ENCODE measurements at places on chromosomes 11 and 22.
A peak's percentile ranks its signal among the peaks of the same experiment; 100 is the strongest.

DNA sequence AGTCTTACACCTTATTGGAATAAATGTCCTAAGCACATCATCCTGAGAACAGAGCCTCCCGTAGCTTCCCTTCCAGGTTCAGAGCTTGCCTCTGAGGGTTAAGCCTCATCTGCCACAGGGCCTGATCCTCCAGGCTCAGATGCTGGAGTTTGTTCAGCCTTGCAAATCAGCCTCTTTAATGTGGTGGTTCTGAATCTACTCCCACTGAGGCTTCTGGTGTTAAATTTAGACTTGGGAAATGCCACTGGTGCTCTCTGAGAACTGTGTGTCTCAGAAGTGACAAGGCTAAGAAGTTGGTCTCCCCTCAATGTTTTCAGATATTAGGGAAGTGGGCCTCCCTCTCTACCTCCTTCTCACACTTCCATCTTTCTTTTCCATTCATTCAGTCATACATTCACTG lies 68.7 kb downstream of the CCDC81 start:
- no peak for DNase-seq

GRCh38 chr11:1129611-1130160 lies 28.1 kb upstream of the MUC5AC start:
- no peak for DNase-seq

GRCh38 chr11:117861151-117862018 lies 15.1 kb downstream of the FXYD6 start:
- DNase-seq, result no peak

DNA sequence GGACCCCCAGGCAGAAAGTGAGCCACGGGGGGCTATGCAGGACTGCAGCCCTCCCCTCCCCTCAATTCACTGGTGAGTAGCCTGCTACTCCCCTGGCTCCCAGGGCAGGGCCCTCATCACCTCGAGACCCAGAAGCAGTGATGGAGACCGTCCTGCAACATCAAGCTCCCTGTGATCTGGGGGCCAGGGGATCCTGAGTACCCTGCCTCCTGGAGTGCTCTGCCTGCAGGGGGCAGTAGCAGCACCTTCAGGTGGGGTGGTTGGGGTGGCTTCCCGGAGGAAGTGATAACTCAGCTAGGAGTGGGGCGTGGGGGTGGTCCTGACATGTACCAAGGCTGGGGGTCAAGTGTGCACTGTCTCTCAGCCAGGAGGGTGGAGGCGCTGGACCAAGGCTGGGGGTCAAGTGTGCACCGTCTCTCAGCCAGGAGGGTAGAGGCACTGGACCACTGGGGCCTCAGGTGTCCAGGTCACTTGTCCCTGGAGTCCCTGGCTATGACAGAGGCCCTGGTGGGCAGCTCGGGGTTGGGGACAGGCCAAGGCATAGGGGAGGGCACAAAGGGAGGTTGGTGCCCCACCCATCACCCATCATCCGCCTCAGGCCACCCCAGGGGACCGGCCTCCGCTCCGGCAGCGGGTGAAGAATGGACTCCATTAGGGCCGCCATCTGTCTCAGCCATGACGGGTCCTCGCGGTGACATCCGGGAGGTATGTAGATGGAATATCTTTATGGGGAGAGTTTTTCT lies 9.4 kb downstream of the RTN4R start:
- no peak for DNase-seq

- no peak for DNase-seq
These were observed 99.4 kb upstream of the PITPNB start for GRCh38 chr22:28018461-28018927.

DNA sequence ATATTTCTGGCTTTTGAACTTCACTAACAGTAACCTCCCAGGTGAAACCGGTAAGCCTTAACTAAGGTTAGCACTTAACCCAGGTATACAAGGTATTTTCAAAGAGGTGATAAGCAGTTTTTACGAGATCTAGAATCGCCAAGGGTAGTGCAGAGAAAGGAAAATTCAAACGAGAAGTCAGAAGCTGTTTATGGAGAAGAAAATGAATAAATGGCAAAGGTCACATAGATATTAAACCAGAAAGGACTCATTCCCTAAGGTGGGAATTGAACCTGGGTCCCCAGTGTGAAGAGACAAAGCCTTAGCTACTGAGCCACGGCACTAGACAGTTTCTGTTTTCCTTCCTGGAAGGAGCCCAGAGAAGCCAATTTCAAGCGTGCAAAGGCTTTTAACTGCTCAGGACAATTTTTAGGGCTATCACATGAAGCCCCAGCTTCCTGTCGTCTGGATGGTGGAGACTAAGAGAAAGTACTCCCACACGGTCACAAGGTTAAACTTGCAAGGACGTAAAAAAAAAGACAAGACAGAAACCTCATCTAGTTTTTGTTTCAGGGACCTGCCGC lies 5.7 kb upstream of the C1QTNF6 start:
- DNase-seq, result peak; percentile 13

- DNase-seq, result no peak
These were observed 175.5 kb downstream of the ADAMTS15 start for GRCh38 chr11:130623670-130624668.

DNA sequence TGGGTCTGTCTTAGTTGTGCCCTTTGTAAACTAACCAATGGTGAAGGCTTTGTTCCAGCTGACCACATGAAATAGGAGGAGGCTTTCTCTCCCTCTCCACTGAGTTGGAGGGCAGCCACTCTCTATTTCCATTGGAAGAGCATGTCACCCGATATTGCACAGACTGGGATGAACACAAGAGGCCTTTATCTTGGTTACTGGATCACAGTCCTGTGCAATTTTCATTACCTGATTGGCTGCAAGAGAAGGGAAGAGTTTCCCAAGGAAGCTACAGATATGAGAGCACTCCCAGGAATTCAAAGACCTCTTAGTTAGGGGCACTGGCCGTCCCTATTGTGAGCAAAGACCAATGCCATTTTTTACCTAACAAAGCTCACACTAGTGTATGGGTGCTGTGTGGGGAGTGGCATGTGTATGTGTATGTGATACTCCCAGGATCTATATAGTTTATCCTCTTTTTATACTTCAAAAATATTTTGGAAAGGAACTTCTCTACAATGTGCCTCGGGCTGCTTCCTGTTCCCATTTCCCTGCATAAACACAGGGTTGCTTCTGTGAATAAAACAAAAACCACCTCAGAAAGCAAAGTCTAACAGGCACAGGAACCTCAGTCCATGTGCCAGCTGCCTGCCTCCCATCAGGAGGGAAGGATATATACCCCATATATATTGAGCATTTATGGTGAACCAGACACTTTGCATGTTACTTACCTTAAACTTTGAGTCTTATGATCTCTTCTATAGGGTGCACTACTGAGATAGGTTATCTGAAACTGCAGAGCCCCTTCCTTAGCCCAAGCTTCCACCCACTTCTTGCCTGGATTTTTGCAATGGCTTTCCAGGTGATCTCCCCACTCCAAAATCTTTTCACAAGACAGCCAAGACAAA lies 126.5 kb downstream of the RASSF10 start:
- DNase-seq, result no peak

GRCh38 chr11:127000291-127000968 lies at the start of gene KIRREL3:
KIRREL3 (minus strand) TSS chr11:127000770.
- DNase-seq, result no peak

DNA sequence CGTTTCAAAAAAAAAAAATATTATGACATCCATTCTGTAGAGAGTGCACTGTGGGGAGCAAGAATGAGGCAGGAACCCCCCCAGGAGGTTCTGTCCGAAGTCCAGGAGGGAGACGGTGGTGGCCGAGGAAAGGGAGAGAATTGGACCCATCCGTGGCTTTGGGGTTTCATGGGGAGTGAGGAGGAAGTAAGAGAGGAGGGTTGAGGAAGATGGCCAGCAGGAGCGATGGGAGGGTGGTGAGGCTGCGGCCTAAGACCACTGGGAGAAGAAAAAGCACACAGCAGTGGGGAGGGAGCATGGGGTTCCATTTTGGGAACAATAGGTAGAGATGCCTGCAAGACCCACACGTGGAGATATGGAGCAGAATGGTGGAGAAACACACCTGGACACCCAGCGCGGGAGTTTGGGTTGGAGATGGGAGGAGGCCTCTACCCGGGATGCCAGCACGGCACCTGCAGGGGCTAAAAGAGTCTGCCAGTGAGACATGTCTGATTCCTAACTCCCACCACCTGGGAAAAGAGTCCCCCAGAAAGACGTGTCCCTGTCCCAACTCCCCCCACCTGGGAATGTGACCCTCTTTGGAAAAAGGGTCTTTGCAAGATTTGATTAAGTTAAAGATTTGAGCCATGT lies 72.5 kb upstream of the SHANK2 start:
- no peak for DNase-seq

DNA sequence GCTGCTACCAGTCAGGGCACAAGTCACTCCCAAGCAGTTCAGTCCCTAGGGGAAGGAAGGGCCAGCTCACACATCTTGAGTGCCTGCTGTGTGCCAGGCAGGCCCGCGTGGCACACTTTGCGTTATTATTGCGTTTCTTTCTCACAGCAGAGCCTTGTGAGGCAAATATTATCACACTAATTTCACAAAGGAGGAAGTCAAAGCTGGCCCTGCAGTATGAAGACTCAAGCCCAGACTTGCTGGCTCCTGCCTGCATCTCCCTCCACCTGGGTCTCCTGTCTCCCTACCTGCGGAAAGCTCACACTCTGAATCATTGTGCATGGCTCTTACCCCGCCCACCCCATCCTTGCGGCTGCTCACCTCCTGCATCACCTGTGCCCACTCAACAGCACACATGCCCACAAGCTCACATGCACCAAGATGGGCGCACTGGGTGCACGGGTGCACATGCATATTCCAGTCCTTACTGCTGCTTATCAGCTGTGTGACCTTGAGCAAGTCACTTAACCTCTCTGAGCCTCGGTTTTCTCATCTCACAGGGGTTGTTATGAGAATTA lies 31.7 kb upstream of the P2RY2 start:
- DNase-seq, result no peak

DNA sequence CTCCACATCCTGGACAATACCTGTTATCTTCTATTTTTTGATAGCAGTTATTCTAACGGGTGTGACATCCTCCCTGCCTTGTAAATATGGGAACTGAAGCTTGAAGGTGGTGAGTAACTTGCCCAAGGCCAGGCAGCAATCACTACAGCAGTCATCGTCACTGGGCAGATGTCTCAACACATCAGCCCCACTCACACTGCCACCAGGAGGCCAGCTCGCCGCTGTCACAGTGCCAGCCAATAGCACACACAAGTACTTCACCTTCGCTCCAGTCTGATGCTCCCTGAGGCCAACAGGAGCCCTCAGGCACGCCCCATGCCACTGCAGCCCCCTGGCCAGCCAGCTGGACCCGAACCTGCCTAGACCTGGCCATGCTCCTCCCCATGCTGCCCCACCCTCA lies 4.9 kb upstream of the TTLL1 start:
- no peak for DNase-seq

GRCh38 chr22:35318346-35319215 lies 18.9 kb downstream of the TOM1 start:
- no peak for DNase-seq

GRCh38 chr11:48305923-48306322 lies at the start of gene OR4S1:
OR4S1 (plus strand) TSS chr11:48306223; CDS start chr11:48306223, 0 bp downstream.
- DNase-seq, result no peak

GRCh38 chr11:121236115-121237001 lies 56.2 kb upstream of the SC5D start:
- DNase-seq, result no peak

DNA sequence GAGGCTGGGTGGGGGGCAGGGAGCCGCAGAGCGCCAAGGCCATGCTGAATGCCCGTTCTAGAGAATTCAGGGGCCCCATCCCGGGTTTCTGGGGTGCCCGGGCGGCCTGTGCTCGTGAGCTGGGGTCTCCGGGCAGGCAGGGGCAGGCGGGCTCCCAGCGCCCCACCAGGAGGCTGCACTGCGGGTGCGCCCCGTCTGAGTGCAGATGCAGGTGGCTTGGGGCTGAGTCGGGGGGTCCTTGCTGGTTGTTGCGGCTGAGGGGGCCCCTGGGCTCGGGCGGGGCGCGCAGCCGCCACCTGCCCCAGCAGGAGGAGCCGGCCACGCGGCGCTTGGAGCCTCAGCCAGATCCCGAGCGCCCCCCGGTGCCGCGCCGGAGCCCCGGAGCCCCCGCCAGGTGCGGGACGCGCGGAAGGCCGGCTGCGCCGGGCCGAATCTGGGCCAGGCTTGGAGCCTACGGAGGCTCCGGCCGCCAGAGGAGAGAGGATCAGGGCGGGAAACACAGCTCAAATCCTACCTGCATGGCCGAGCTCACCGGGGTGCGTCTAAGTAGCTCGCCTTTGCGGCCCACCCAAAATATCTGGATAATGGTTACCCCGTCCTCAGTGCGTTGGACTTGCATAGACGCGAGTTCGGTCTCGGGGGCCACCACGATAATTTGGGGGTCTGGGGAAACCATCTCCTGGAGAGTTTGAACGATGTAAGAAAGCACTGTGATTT lies 590 bp upstream of the IGF2 start:
- DNase-seq, result no peak

- no peak for DNase-seq
These were observed 713.9 kb upstream of the CCDC179 start for GRCh38 chr11:23574149-23574548.

- DNase-seq, result no peak
These were observed 2.9 kb upstream of the RAB38 start for GRCh38 chr11:88178191-88178590.

DNA sequence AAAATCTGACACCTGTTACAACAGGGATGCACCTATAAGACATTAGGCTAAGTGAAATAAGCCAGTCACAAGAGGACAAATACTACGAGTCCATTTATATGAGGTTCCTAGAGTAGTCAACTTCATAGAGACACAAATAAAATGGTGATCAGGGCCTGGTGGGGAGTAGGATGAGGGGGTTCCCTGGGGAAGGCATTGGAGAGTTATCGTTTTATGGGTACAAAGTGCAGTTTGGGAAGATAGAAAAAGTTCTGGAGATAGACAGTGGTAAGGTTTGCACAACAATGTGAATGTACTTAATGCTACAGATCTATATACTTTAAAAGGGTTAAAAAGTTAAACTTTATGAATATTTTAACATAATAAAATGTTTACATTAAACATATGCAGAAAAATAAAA lies 31.4 kb upstream of the B3GNT6 start:
- no peak for DNase-seq

DNA sequence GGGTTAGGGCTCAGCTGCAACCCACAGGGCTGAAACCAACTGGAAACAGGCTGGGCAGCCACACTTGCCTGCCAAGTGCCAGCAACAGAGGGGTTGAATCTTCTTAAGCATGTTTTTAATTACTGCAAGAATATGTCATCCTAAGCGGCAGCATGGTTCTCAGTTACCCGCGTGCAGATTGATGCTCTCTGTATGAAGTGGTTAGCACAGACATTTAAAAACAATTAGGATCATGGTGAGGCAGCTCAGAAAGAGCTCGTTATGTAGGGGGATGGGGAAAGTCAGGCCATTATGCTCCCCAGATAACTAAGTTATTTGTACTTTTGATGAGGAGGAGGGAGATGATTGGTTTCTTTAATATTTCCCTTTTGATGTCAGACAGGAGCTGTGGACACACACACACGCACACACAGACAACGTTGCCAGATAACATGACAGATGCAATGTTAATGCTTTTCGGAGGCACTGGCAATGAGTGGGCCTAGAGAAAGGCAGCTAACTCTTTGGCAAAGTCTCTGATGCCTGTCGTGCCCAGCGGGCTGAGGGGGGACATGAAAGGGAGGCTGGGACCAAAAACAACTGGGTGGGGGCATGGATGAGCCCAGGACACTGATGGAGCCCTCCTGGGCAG lies 389.7 kb downstream of the NXPE2 start:
- DNase-seq, result no peak

Data from SW 1271 (cell line).